ENCODE measurements at places on chromosomes 1 and 21. TPM values are rescaled to one million over a fixed set of nuclear protein-coding genes. Genes with fewer than 3 reads are reported as not detected.
A peak's percentile ranks its signal among the peaks of the same experiment; 100 is the strongest.

DNA sequence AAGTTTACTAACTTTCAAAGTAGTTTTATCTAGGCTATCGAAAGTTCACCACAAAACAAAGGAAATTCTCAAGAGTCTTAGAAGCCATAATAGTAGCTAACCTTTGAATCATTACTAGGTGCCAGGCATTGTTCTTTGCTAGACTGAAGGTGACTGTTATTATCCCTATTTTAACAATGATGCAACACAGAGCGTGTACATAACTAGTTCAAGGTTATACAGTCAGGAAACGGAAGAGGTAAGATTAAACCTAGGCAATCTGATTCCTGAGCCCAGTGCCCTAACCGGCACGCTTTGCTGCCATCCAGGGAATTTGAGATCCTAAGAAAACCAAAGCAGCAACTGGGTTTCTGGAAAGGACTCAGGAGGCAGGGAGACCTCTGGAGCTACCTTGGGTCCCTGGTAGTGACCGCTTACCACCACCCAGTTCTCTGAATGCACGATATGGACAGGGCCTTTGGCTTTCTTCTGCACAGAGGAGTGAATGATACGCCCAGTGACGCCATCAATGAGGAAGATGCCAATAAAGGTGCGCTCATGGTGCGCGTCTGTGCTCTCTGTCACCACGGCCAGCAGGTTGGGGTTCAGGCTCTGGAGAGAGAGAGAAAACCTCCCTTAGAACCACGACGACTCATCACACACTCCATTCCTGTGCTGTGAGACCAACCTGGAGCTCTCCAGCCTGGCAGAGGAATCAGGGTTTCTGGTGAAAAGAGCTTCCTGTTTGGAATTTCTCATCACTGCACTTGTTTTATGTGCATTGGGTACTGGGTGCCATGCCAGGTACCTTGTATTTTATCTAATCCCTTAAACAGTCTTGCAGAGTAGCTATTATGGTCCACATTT lies 13.1 kb upstream of the UBR4 start:
- DNase-seq, result peak; percentile 13

FLG gene
- under 0.01 TPM for total RNA-seq

DNA sequence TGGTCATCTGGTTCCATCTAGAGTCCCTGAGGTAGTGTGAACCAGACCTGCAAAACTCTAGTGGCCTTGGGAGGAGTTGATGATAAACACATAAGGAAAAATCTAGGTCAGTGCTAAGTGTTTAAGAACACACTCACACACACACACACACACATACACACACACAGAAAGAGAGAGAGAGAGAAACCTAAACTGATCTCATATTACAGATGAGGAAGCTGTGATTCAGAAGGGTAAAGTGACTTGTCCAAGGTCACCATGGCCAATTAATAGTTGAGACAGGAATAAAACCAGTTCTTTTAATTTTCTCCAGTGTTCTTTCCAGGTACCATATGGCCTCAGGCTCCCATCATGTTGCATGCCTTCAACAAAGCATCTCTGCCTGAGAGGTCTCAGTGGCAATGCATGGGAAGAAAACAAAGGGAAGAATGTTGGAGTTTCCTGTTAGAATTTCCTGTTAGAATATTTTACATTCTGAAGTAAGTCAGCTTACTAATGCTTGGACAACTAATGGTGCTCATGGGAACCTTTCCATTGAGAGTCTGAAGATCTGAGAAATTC lies 77.3 kb upstream of the TSPAN2 start:
- peak; percentile 69 for DNase-seq

DNA sequence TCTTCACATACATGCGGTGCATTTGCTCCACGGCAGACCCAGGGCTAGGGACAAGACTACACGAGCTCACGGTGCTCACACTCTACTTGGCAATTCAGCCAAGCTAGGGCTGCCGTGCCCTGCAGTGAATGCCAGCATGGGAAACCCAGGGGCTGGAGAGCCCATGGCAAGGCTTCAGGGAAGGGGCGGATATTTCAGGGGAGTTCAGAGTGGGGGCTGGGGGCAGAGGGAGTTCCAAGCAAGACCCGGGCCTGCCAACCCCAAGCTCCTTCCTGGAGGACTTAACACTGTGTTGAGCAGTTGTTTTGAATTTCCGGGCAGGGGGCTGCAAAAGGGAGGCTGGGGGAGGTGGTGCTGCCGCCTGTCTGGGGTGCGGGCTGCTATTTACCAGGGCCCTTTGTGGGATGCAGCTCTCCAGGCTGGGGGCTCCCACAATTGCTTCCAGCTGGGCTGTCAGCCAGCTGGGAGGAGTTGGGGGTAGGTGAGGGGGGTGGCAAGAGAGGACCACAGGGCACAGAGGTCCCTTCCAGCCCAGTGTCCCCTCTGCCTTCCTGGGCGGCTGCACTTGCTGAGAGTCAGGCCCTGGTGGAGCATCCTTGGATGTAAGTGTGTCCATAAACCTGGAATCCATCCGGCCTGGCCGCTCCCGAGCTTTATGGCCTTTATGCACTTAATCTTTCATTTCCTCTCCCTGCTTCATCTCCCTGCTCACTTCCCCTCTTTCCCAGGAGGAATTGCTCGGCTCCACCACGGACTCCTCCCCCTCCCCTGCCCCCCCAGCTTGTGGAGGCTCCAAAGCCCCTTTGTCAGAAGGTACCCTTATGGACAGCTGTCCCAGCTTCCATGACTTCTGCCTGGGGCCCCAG lies 55.8 kb upstream of the SSBP3 start:
- no peak for DNase-seq

DNA sequence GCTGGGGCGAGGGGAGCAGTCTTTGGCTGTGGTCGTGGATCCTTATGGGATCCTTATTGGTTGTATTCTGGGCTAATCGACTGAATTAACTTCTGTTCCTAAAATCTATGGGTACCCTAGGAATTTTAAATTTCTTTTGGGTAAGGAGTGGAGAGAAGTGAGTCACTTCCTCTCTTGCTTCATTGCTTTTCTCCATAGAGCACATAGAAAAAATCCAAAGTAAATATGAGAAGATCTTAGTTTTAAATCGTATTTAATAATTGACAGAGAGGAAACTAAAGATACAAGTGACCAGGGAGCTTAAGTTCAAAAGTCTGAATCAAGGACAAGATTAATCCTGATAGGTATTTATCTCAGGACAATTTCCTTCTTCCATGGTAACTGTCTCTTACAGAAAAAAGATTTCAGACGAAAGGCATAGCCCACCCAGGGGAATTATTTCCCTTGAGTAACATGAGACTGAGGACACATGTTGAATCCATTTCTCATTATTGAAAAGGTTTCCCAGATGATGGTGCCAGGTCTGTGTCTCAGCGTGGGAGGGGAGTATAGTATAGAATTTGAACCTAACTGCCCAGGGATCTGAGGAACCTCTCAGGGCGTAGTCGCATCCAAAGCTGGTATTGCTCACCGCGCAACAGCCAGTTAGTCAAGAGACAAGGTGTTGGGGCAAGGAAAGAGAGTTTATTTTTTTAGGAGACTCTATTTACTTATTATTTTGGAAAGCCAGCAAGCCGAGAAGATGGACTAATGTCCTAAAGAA lies 28.7 kb upstream of the FASLG start:
- no peak for DNase-seq

GRCh38 chr21:43269957-43270705 lies 101.3 kb downstream of the CRYAA start:
- DNase-seq, result no peak

GRCh38 chr1:198283222-198283621 lies 126.4 kb downstream of the NEK7 start:
- DNase-seq, result no peak

DNA sequence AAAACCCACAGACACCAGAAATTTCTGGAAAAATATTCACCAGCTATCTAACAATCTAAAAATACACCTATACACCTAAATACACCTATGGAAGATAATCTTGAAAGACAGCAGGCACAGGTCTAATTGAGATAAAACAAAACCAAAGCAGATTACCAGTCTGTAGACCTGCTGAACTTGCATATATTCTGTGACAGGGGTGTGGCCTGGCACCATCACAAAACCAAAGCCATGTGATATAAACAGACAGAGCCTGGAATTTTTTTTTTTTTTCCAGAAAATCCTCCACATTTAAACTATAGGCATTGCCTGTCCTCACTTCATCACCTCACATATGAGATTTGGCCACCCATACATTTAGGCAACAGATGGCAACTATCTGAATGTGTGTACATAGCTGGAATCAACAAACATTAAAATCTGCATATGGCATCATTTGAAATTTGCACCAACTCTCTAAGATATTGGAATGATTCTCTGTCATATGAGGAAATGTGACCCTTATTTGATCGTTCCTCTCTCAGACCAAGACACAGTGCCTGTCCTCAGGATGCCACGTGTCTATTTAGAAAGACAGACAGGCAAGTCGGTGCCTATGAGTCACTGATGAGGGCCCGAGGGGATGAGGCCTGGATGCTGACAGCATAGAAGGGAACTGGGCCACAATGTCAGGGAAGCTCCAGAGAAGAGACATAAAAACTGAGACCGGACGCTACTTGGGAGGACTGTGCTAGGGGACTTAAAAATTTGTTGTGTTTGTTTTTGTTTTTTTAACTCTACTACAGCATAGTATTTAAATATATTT lies 32.6 kb downstream of the NMNAT2 start:
- DNase-seq, result peak; percentile 5

- peak; percentile 56 for DNase-seq
Measured at GRCh38 chr1:155940482-155940992, 901 bp upstream of the RXFP4 start.

FAM167B gene
- total RNA-seq, result not detected

- DNase-seq, result no peak
Measured at GRCh38 chr1:10694274-10694632, 102.2 kb downstream of the CASZ1 start.

QSOX1 gene
- total RNA-seq, result 62.4 TPM

DNA sequence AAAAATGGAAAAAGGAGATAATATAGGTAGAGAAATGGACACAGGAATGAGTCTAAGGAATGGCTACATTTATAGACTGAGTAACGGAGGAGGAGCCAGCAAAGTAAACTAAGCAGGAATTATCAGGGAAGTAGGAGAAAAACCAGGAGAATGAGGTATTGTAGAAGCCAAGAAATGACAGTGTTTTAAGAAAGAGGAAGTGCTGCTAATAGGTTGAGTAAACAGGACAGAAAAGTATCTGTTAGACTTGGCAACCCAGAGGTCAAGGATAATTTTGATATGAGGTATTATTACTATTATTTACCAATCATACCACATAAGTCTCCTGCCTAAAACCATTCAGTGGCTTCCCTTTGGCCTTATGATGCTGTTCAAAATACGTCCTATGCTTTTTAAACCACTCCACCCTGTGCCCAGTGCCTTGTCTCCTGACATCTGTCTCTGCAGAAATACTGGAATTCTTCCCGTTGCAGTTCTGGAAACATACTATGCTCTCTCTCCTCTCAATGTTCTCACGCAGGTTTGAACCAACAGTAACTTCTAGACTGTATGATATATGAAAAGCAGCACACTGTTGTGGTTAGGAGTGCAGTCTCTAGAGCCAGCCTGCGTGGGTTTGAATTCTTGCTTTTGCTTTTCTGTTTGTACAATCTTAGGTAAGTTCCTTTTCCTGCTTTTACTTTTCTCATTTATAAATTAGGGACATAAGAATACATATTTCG lies 24.6 kb upstream of the NEK7 start:
- no peak for DNase-seq

KCNK2 gene
- total RNA-seq, result 8.0 TPM

DNA sequence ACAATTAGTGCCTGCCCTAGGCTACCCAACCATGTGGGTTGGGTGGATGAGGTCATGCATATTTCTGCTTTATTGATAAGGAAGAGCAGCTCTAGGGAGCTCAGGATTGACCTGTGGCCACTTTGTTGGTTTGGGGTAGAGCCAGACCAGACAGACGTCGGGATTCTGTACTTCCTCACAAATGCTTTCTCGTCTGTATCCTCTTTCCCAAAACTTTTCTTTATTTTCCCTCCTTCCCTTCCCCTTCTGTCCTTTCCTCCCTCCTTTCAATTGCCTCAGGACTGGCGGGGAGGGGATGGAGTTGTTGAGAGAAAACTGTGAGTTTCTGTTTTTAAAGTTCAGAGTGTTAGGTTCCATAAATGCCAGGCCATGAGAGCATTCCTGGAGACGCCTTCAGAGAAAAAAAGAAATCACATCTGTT lies 68.0 kb downstream of the UCK2 start:
- DNase-seq, result peak; percentile 92

CELA3B gene
- total RNA-seq, result not detected

GRCh38 chr1:247281001-247281574 lies 25.2 kb downstream of the VN1R5 start:
- no peak for DNase-seq

TLCD4 gene
- total RNA-seq, result 0.48 TPM

NID1 gene
- total RNA-seq, result 50.9 TPM

- DNase-seq, result peak; percentile 68
Measured at GRCh38 chr1:56584910-56585528, 5.7 kb upstream of the PLPP3 start.

DNA sequence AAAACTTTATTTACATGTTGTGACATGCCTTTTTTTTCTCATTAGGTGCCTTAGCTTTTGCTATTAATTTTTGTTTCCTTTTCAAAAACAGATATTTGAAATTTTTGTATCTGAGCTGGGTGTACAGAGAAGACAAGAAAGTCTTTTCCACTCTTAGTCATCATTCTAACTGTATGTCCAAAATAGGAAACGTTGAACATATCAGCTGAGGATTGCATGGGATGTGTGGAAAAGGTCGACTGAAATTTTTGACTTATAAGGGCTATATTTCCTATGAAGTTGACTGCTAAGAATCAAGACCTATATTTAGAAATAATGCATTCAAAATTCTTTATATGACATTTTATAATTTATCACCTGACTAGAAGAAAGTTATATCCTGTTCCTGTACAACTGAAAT lies 270.0 kb upstream of the ZRANB2 start:
- DNase-seq, result no peak

GRCh38 chr1:164673584-164674214 lies 114.7 kb downstream of the PBX1 start:
- peak; percentile 50 for DNase-seq

KCNA2 gene
- 0.48 TPM for total RNA-seq

DNA sequence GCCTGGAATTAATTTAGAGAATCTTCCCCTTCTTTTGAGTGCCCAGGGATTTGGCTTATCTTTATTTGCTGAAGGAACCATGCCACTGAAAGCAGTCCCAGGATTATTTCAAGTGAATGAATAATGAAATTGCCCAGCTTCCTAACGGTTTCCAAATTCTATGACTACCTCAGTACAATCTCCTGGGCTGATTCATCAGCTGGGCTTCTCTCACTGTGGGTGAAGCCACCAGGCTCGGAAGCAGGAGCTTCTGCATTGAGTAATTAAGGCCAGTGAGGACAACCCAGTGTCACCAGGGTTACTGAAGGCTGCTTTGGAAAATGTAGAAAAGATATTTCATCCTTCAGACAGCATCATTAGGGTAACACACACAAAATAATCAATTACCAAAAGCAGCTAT lies 169.8 kb downstream of the DAB1 start:
- no peak for DNase-seq

TRIM17 gene
- not detected for total RNA-seq

GUCA2B gene
- not detected for total RNA-seq

- no peak for DNase-seq
Measured at GRCh38 chr1:32754317-32755097, 51.9 kb upstream of the SYNC start.

DMBX1 gene
- total RNA-seq, result not detected

DNA sequence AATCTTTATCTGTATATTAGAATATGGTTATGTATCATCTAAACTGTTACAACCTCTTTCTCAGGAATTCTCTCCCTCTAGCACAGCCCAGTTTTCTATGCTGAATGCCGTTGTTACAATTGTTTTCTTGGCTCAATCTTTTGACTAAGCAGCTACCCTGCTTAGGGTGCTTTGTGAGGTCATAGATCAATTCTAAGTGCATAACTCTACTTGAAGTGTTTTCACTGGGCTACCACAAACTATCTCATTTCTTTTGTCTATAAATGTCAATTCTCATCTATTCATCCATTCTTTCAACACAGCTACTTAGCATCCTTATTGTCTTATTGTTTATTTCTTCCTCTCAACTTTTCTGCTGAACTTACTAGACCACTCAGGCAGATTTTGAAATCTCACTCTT lies 77.1 kb downstream of the CEP350 start:
- no peak for DNase-seq
